ENCODE measurements at places on chromosomes 2 and 18.

DNA sequence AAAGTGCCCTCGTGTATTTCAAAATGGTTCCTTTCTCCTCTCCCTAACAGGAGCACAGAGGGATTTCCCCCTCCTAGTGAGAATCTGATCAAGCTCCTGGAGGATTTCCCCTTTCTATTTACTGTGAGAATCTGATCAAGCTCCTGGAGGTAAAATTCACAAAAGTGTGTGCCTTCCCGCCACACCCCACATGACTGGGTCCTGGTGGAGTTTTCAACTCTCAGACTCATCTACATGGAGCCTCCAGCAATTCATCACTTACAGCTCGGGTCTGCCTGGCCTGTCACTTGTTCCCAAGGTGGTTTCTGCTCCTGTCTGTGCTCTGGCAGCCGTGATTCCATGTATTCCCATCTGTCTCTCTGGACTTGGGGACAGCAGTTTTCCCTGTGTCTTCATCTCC, 590.7 kb downstream of the FBXO15 start:
- no peak for DNase-seq

DNA sequence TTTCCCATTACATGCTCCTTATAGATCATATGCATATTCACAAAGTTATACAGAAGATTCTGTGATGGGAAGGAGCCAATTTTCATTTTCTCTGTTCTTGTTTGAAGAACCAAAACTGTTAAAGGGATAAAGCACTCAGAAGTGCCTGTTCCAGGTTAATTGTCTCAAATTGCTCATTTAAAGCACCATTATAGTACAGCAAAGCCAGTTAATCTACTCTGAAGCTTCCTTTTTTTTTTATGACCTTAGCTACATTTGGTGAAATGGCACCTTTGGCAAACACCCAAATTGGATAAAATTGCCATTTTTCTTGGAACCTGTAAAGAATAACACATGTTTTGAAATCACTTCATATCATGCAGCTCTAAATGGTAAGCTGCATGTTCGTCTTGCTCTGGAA, 1092.3 kb downstream of the BCL11A start:
- no peak for DNase-seq

GRCh38 chr2:218217360-218218267, 625 bp downstream of the ARPC2 start:
- peak; percentile 33 for DNase-seq

- DNase-seq = no peak
Observed at GRCh38 chr2:236498369-236498768, 71.3 kb upstream of the ACKR3 start.

DNA sequence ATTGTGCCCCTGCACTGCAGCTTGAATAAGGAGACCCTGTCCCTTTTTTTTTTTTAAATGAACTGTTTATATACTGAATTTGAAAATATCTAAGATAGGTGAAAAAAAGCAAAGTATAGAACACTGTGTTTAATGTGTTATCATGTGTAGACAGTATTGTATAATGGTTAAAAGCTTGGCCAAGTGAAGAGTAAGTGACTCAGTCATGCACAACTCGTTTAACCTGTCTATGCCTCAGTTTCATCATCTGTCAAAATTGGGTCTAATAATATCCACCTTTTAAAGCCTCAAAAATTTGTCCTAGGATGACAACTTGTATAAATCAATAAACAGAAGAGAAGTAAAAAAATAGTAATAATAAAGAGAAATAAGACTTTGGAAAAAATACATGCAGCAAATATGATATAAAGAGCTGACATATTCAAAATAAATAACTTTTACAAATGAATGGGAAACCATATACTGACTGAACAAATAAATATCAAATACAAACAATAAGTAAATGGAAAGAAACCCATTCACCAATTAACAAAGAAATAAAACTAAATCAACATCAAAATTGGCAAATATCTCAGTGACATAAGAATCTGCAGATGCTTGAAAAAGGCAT, 113.7 kb downstream of the C2orf74 start:
- DNase-seq = no peak

DNA sequence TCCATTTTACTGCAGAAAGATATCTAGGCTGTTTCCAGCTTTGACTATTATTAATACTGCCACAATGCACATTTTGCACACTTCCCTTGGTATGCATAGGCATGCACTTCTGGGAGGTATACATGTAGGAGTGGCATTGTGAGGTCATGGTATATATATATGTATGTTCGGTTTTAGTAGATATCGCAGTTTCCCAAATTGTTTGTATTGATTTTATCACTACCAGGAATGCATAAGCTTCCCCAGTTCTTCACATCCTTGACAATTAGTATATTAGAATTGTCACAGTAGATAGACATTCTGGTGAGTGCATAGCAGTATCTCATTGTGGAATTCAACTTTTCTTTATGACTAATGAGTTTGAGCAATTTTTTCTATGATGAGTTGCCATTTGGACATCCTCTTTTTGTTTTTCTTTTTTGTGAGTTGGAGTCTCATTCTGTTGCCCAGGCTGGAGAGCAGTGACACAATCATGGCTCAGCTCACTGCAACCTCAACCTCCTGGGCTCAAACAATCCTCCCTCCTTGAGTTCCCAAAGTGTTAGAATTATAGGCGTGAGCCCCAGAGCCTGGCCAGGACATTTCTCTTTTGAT, 4.2 kb upstream of the GRB14 start:
- DNase-seq = no peak

- no peak for DNase-seq
Observed at GRCh38 chr2:71688530-71688929, 235.2 kb downstream of the DYSF start.
